Transverse colon (tissue), 4 donors: ENCODE measurements at places on chromosomes 12 and 14.

DNA sequence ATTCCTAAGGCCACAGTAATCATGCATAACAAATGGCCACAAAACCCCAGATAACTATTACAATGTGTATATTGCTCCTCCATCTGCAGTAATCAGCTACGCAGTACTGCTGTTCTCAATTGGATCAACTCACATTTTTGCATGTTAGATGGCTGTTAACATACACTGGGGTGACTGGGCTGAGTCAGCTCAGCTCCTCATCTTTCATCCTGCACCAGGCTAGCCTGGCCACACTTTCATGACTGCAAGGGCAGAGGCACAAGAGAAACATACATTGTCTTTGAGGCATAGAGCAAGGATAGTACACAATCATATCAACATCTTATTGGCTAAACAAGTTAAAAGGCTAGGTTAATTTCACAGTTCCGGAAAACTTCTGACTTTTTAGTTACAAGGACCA is 306.6 kb downstream of the SLC6A15 start:
- DNase-seq: no peak

- DNase-seq: no peak
Measured at GRCh38 chr14:64225151-64225757, 68.9 kb downstream of the ESR2 start.

DNA sequence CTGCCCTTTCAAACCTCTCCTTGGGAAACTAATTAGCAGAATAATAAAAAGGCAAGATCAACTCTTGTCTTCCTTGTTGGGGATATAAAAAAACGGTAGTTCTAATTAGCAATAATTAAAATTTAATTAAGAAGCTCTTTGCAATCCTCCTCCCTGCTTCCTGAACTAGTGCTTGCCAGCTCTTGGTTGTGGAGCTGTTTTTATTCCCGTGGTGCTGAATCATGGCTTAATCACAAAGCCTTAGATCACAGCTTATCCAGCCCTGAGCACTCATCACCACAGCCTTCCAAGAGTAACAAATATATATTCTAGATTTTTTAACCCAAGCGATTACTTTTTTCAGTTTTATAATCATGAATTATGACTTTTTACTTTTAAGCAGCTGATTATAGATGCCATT is 63.2 kb upstream of the INSM2 start:
- DNase-seq: no peak

DNA sequence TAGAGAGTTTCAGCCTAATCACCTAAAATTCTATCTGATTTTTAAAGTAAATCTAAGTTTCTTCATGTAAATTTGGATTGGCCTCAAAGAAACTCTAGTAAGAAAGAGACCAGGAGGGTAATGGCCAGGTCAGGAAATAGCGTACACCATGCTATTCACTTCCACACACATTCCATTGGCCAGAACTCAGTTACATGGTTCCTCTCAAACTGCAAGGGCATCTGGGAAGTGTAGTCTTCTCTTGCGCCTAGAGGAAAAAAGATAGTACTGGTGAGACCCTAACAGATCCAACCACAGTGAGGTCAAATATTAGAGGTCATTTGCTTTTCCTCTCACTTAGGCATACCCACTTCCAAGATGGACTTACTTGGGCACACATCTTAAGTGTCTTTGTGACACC is 39.1 kb downstream of the MBIP start:
- no peak for DNase-seq
